ENCODE measurements at places on chromosomes 2 and 18.
A peak's percentile ranks its signal among the peaks of the same experiment; 100 is the strongest.

GRCh38 chr18:61756244-61756643 is 136.6 kb downstream of the RNF152 start:
- no peaks in the 10 kb centered on the region for H3K36me3 ChIP-seq
- no peak for DNase-seq
- H3K27me3 ChIP-seq: no peaks in the 10 kb centered on the region

DNA sequence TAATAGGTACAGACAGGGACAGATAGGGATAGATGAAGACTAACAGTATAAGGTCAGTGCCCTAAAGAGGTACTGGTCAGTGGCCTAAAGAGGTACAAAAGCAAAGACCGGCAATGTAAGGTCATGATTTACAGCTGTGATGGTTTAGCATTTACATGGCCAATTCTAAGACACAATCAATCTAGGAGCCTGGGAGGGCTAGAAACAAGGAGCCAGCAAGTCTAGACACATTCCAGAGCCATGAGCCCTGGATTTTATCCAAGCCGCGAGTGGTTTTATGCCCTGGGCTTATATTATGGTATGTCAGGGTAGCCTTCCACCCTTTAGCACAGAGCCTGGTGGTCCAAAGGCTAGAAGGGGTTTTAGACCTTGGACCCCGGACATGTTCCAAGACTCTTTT is 124.2 kb downstream of the CBLN2 start:
- H3K4me1 ChIP-seq: no peaks in the 10 kb centered on the region
- DNase-seq: peak; percentile 5
- H3K4me3 ChIP-seq: no peak overlapping the region
- no peaks in the 10 kb centered on the region for H3K36me3 ChIP-seq
- H3K27ac ChIP-seq: no peak overlapping the region
- H3K27me3 ChIP-seq: no peaks in the 10 kb centered on the region

DNA sequence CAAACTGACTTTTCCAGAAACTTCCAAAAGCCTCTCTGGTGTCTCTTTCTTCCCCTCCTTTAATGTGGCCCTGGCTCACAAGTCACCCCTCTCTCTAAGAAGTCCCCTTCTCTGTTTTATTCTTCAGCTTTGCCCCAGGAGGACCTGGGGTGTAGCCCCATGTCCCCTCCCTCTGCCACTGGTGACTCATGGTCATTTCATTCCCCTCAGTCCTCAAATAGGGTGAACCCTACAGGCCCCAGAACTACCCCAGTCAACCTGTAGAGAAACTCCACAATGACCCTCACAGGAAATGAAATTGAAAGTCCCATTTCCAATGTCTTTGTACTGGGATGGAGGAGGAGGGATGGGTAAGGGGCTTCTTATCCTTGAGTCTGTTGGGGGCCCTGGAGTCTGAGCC is 6.2 kb upstream of the SPEG start:
- H3K4me1 ChIP-seq: no peaks in the 10 kb centered on the region
- no peak overlapping the region for H3K27ac ChIP-seq
- H3K27me3 ChIP-seq: no peaks in the 10 kb centered on the region
- no peaks in the 10 kb centered on the region for H3K36me3 ChIP-seq
- H3K4me3 ChIP-seq: no peak overlapping the region

DNA sequence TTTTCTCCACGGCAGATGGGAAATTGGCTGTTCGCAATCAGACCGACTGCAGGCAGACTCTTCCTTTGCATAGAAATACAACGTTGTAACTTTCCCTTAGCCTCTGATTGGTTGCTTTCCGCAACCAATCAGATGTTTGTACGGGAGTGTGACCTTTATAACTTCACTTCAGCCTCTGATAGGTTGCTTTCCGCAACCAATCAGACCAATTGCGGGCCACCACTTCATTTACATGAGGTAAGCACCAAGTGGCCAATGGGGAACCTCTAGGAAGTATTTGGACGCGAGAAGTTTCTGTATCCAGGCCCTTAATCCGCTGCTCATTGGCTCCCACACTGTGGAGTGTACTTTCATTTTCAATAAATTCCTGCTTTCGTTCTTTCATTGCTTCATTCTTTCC is 19.1 kb downstream of the SLC25A12 start:
- H3K4me1 ChIP-seq: no peaks in the 10 kb centered on the region
- no peaks in the 10 kb centered on the region for H3K27me3 ChIP-seq
- H3K4me3 ChIP-seq: no peak overlapping the region
- H3K27ac ChIP-seq: no peak overlapping the region
- peaks cover 3% of the 10 kb centered on the region for H3K36me3 ChIP-seq
- DNase-seq: no peak

- H3K4me1 ChIP-seq: no peaks in the 10 kb centered on the region
- H3K4me3 ChIP-seq: no peak overlapping the region
- no peak for DNase-seq
- H3K36me3 ChIP-seq: no peaks in the 10 kb centered on the region
- no peaks in the 10 kb centered on the region for H3K27me3 ChIP-seq
- no peak overlapping the region for H3K27ac ChIP-seq
These were observed 127.4 kb downstream of the PLCL1 start for GRCh38 chr2:197931661-197932312.

- no peak overlapping the region for H3K4me3 ChIP-seq
- no peak for DNase-seq
- H3K27ac ChIP-seq: no peak overlapping the region
- peaks cover 3% of the 10 kb centered on the region for H3K4me1 ChIP-seq
- H3K36me3 ChIP-seq: no peaks in the 10 kb centered on the region
These were observed 34.2 kb upstream of the PRLH start for GRCh38 chr2:237532160-237532559.

- no peaks in the 10 kb centered on the region for H3K4me1 ChIP-seq
- no peak overlapping the region for H3K27ac ChIP-seq
- no peaks in the 10 kb centered on the region for H3K36me3 ChIP-seq
- H3K27me3 ChIP-seq: no peaks in the 10 kb centered on the region
- H3K4me3 ChIP-seq: no peak overlapping the region
These were observed 357.3 kb downstream of the ZEB2 start for GRCh38 chr2:144162652-144163051.

DNA sequence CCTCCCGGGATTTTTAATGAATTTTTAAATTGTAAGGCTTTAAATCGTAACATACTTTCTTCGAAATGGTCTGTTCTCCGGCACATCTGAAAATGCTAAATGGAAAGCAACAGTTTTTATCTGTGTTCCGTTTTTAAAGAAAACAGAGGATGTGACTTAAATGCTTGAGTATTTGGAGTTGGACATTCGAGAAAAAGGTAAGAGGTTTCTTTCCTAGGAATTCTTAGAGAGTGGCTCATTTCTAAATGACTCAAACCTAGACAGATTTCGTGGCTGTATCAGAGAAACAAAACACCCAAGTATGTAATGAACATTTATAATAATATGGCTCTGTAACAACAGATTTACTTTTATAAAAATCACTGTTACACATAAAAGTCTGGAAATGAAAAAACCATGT is 177.6 kb upstream of the CCDC68 start:
- no peaks in the 10 kb centered on the region for H3K27me3 ChIP-seq
- peaks cover 5% of the 10 kb centered on the region for H3K4me1 ChIP-seq
- H3K36me3 ChIP-seq: no peaks in the 10 kb centered on the region
- no peak for DNase-seq
- no peak overlapping the region for H3K4me3 ChIP-seq

DNA sequence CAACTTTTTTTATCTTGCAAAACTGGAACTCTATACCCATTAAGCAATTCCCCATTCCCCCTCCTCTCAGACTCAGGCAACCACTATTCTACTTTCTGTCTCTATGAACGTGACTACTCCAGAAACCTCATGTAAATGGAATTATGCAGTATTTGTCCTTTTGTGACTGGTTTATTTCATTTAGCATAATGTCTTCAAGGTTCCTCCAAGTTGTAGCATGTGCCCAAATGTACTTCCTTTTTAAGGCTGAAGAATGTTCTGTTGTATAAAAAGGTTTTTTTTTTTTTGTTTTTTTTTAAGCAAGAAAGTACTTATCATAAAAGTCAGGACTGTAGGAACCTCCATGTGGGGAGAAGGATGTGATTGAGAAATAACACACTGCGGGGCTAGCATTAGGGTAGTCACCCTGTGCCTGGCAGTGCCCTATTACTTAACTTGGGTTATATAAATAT is 262.9 kb upstream of the FBXO11 start:
- H3K36me3 ChIP-seq: no peaks in the 10 kb centered on the region
- H3K4me1 ChIP-seq: no peaks in the 10 kb centered on the region
- H3K27ac ChIP-seq: no peak overlapping the region
- no peak overlapping the region for H3K4me3 ChIP-seq
- peak; percentile 14 for DNase-seq
- H3K27me3 ChIP-seq: no peaks in the 10 kb centered on the region

GRCh38 chr2:59787095-59787494 is 766.4 kb downstream of the BCL11A start:
- H3K27me3 ChIP-seq: no peaks in the 10 kb centered on the region
- peaks cover 4% of the 10 kb centered on the region for H3K4me1 ChIP-seq
- H3K27ac ChIP-seq: no peak overlapping the region
- no peak overlapping the region for H3K4me3 ChIP-seq
- no peaks in the 10 kb centered on the region for H3K36me3 ChIP-seq
- DNase-seq: no peak

GRCh38 chr2:48313036-48313877 is 216.7 kb upstream of the STON1 start:
- no peak overlapping the region for H3K4me3 ChIP-seq
- no peaks in the 10 kb centered on the region for H3K36me3 ChIP-seq
- no peaks in the 10 kb centered on the region for H3K27me3 ChIP-seq
- H3K27ac ChIP-seq: no peak overlapping the region

Measured in trophoblast cell (in vitro differentiated cells and primary cell).